ENCODE measurements at places on chromosomes 3 and 15. TPM values are rescaled to one million over a fixed set of nuclear protein-coding genes. Genes with fewer than 3 reads are reported as not detected.

TRPM1 gene
- total RNA-seq, result 0.16 TPM

ATXN7 gene
- 16.7 TPM for total RNA-seq

EIF3J gene
- total RNA-seq, result 96.2 TPM

- DNase-seq, result no peak
Observed at GRCh38 chr3:109188741-109189140, 52.2 kb downstream of the C3orf85 start.

- no peak for DNase-seq
Observed at GRCh38 chr3:176759815-176760506, 437.3 kb downstream of the TBL1XR1 start.

DNA sequence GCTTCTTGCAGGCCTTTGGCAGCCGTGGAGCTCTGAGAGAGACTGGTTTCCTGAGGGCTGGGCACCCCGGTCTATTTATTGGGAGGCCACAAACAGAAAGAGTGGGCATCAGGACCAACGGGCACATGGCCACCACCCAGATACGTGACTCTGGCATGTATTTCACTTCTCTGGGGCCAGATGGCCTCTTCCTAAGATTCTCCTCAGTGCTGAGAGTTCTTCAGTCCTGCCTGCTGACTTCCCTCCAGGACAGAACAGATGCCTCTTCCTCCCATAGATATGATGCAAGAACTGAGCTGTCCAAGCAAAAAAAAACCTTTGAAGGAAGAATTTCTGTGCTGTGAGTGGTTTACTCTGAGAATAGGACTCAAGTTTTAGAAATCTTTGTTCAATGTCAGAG is 107.7 kb downstream of the IGF2BP2 start:
- no peak for DNase-seq

DNA sequence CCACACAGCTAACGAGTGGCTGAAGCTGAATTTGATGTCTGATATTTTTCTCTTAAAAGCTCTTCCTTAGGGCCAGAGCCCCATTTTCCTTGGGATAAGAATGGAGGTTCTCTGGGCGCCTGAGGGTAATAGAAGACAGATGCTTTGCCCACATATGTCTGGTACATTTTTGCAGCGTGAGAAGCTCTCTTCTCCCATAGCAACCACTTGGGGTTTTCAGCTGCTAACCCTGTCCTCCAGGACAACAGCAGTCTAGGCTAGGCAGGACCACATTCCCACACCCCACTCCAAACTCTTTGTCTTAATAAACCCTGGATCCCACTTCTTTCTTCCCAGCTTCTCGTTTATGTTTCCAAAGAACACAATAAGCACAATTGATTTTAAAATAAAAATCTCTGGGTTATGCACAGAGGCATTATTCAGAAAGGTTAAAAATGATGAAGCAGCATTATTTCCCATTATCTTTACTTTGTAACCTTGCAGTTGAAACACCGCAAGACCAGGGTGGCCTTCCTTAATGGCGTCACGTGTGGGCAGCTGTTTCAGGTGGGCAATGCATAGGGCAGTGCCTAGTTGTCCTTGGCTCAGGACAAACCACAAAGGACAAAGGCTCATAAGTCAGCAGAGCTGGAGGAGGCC is 56.5 kb upstream of the NTRK3 start:
- DNase-seq, result no peak

- DNase-seq, result no peak
Observed at GRCh38 chr3:122903171-122903570, 108.3 kb downstream of the SLC49A4 start.

Data from GM12878 (cell line).